ENCODE measurements at places on chromosomes 2 and 18.

- DNase-seq = no peak
Measured at GRCh38 chr18:68431111-68431921, 283.6 kb downstream of the TMX3 start.

- DNase-seq = no peak
Measured at GRCh38 chr2:44004735-44005602, 9.2 kb upstream of the LRPPRC start.

DNA sequence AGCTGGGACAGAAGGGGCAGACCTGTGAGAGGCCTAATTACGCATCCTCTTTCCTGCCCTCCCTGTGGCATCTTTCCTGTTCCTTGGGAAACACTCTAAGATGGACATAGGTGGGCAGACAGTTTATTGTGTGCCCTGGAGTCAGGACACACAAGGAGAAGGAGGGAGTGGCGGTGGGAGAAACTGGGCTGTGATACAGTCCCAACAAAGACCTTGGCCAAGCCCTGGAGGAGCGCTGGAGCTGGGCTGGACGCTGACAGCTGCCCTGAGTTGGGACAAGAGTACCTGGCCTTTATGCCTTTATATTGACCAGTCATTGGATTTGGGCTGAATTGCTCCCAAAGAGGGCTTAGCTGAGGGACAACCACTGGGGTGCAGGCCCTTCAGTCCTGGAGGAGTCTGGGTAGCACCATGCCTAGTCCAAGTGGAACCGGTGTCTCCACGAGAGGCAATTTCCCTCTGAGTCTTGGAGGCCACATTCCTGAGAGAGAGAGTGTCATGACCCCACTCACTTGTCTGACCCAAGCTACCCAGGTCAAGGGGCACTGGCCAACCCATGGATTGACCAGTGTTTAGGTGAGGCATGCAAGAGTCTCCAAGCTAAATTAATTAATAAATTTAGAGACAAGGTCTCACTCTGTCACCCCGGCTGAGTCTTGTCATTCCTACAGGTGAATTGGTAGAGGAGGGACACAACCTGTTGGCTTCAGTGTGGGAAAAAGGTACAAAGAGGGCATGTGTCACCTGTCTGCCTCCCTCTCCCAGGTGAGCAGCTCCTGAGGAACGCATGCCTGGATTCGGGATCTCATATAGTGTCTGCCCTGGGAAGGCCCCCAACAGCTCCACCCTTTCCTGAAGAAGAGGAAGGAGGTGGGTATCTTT, 107.1 kb upstream of the ST3GAL5 start:
- no peak for DNase-seq

- DNase-seq = no peak
Measured at GRCh38 chr2:27134781-27135477, 493 bp upstream of the PREB start.

DNA sequence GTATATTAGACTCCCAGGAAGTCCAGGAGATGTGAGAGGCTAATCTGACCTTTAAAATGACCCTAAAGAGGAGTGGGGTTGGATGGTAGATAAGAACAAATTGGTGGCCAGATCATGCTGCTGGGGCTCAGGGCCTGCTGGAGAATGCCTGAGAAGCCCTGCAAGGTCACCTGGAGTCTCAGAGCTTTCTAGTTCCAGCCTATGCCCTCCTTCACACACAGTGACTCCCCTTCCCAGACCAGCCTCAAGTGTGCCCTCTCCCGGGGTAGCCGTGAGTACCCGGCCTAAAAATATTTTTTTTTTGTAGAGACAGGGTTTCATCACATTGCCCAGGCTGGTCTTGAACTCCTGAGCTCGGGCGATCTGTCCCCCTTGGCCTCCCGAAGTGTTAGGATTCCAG, 44.2 kb upstream of the FZD5 start:
- DNase-seq = no peak

DNA sequence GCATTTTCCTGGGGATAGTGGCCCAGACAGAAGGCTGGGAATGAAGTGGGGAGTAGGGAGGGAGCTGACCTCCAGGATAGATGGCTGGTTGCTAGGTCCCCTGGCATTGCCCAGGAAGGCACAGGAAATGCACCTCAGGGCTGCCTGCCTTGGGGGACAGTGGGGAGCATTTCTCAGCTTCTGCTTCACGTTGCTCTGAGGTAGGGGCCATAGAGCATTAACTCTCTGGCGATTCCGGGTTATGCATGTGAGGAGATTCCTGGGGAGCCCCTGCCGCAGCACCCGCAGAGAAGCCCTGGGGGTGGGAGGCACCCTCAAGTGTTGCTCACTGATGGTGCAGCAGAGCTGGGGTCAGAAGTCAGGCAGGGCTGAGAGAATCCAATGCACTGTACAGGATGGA, 256.5 kb downstream of the CYP26B1 start:
- no peak for DNase-seq

DNA sequence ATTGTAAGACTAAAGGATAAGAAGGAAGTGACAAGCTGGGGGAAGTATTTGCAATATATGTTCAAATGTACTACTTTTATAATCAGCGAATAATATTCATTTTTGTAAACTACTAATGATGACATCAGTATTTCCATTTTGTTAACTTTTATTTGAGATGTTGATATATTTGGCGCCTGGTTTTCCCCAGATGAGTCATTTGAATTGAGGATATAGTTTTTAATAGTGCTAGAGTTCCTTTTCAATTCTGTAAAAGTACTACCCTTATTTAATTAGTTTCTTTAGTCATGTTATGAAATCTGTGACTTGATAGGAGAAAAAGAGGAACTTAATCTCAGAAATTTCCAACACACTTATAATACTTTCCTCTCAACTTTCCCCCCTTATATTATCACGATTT, 495.3 kb downstream of the IRS1 start:
- DNase-seq = no peak

DNA sequence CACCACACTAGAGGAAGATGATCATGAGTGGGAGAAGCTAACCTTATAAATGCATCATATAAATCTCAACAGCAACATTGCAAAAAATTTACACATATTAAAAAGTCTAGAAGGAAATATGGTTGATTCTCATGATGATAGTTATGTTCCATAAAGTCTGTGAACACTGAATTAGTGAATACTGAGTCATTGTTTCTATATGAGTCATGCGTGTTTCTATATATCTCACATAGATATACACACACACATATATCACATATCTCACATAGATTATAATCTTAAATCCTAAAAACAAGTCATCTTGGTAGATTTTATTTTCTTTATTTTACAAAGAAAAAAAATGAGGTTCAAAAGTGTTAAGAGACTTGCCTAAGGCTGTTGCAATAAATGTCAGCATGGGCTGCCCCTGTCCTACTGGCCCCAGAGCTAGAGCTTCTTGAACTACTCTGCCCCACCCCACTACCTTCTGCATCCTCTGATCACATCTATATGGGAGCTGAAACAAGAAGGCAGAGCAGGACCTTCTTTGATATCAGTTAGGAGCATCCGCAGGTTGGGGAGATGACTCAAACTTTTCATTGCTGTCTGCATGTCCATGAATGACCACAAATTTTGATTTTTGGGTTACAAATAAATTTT, 81.8 kb upstream of the ADAM23 start:
- DNase-seq = no peak

- no peak for DNase-seq
Measured at GRCh38 chr2:217475791-217476190, 527.0 kb downstream of the TNS1 start.

DNA sequence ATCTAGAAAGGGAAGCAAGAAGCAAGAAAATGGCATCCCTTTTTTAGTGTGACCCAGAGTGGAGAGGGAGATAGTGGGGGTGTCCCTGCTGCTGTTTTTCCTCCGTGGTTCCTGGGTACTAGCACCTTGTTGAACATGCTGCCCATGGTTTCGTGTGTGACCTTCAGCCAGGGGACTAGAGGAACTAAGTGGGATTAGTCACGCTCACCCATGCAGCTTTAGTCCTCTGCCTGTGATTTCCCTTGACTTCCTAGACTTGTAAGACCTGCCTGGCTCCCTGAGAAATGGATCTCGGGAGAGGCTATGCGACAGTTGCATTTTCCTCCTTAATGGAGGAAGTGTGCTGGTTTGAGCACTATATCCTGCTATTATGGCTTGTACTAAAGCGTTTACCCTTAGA, 471.4 kb downstream of the DCDC2C start:
- no peak for DNase-seq

- no peak for DNase-seq
Measured at GRCh38 chr18:77209587-77209986, 40.1 kb upstream of the GALR1 start.

DNA sequence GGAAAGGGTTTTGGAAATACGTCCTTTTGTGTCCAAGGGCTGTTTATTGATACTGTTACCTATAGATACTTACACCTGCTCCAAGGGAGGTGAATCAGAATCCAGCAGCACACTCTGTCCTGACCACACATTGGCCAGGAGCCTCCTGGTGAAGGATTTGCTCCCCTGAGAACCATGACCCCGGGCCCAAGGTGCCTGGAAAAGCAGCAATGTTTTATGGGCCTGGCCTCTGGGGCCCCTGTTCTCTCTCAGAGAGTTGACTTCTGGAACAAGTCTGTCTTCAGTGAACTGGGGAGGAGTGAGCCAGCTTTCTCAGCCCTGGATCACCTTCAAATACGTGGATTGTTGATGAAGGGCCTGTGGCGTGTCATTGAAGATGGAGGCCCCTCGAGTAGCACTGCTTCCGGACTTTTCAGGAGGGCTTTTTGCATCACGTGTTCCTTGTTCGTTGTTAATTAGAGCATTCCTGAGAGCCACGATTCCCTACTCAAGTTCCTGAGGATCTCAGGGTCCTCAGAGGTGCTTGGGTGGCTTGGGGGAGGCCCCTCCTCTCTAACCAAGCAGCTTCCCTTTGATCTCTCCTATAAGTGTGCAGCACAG, 78.5 kb upstream of the RPL31 start:
- DNase-seq = no peak

GRCh38 chr18:70578480-70578879, 289.6 kb downstream of the SOCS6 start:
- no peak for DNase-seq

DNA sequence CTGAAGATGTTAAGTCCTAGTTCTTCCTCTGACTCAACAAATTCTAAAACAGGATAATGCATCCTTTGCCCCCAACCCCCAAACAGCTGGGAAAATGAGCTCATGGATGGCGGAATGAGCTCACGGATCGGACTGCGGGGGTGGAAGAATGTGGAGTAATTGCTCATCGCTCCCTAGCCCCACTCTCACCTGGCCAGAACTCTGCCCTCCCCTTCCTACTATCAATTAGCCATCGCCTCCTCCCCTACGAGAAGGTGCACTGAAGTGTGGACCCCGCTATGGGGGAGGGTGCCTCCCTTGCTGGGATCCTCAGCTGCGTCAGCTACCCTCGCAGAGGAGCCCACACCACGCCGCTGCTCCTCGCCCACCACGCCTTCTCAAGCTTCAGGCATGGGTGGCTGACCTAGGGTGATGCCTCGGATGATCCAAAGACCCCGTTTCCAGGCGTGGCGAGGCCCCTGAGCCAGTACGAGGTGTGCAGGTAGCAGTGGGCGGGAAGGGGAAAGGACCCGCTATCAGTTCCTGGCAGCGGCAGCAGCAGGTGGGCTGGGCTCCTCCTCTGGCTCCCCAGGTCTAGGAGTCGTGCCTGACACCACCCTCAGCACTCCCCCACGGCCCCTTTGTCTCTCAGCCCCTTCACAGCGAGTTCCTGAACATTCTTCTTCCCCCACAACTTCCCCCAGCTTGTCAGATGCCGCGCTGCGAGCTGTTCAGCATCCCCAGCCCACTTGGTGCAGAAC, 82.1 kb upstream of the POMC start:
- no peak for DNase-seq

Measured in dorsolateral prefrontal cortex (tissue), 122 donors.